H54 (cell line): ENCODE measurements at places on chromosomes 3 and 15.

DNA sequence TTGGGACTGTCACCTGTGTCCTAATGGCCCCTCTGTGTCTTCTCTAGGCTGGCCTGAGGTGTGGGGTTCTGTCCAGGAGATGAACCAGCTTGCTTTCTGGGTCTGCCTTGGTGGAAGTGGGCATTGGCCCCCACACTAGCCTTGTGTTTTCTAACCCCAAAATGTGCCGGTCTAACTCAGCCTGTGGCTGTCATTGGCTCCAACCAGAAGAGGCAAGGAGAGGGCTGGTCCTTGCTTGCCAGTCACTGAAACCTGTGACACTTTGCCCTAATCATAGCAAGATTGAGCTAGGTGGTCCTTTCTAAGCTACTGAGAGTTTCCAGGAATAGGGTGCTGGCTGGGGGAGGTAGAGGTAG lies 2.2 kb downstream of the C15orf39 start:
- no peak for DNase-seq

DNA sequence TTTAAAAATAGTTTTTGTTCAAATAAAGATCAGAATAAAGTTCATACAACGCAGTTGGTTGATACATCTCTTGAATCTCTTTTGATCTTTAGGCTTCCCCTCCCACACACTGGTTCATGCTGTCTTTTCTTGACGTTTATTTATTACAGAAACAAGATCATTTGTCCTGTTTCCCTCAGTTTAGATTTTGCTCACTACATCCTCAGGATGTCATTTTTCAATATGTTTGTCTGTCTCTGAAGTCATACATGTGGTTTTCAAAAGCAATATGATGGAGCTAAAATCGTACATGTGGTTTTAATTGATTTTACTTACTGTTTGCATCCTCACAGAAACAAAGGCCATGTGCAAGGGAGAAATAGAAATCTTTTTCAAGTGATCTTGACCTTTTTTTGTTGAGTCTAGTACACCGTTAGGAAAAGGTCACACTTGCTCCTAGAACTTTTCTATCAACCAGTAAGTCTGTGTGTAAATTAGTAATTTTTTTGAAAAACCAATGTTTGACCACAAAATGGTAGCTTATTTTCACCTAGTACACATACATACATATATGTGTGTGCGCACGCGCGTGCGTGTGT lies 63.7 kb upstream of the SENP5 start:
- DNase-seq = no peak

DNA sequence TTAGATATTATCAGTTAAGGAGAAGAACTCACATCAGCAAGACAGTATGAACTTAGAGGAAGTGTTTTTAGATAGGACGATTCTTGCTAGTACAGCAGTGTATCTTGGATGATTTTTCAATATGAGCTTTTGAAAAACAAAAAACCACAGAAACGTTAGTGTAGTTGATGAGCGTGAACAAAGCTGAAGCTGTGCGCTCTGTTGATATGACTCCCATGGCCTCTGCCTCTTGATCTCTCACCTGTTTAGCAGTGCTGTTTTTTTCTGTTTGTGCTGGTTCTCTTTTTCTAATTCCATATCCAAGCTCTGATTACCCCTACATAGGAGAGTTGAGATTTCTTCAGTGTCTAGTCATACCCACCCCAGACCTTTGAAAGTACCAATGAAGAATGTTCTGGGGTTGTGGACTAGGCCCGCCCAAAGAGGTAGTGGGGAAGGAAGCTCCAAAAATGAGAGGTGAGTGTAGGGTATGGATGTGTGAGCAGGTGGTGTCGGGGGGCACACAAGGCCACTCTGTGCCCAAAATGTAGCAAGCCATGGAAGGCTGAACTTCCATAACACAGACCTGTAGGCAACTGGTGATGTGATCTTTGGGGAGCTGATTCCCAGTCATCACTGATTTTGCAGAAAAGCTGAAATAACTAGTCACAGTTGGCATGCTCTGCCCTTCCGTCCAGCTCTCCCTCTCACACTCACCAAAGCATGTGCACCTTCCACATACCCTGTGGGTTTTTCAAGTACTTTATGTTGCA lies 20.0 kb upstream of the CMTM7 start:
- DNase-seq = no peak

DNA sequence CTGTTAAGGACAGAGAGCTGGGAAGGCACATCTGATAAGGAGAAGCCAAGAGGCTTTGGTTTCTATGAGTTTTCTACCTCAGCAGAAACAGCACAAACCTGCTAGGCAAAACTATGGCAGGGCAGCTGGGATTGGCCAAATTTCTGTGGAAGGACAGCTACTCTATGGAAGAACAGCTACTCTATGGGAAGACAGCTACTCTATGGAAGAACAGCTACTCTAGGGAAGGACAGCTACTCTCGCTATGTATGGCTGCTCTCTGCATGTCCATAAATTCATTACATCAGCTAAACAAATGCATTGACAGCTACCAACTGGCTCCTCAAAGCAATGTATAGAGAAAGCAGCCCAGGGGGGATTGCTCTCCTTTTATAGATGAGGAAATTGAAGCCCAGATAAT lies 24.8 kb downstream of the MASP1 start:
- no peak for DNase-seq

- DNase-seq = no peak
Measured at GRCh38 chr3:87410110-87410509, 133.7 kb upstream of the POU1F1 start.

DNA sequence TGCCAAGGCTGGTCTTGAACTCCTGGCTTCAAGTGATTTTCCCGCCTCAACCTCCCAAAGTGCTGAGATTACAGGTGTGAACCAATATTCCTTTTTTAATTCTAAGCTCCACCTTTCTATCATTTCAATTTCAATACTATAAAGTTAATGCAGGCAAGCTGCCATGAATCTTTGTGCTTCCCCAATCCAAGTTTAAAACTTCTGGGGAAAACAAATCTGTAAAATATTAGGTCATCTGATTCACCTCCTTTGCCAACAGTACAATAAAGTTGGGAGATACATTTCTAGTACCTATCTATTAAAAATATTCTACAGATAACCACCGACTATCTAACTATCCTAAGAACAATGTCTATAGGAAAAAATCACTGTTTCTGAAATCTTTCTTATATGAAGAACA lies 102.1 kb downstream of the ATP8B4 start:
- DNase-seq = no peak

DNA sequence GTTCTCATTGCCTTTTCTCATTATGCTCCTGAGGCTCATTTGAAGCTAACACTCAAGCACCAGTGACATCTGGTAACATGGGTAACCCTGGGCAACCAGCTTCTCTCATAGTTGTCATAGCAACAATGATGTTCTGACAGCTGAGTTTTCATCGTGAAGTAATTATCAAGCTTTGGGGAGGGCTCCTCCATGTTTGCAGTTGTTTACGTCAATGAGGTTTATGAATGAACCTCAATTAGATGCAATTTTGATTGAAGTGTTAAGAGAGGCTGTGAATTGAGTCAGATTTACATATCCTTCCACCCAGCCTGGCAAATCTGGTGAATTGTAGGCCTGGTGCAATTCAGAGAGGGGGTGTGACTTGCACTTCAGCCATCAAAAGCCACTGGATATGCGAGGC lies 119.3 kb upstream of the CHD2 start:
- DNase-seq = no peak

DNA sequence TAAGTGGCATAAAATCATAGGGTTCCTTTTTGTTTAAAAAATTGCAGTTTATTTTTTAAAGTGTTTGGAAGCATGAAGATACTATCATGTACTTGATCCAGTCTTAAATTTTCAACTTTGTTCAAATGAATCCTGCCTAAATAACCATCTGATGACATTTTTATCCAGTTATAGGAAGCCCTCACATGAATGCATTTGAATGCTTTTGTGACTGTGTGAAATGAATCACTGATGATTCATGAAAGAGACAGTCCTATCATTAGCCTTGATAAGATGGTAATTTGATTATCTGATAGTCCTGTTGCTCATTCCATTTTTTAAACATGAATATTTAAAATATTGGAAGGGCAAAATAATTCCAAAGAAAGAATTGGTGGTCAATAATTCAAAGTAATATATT lies 401.9 kb upstream of the ROBO2 start:
- no peak for DNase-seq

DNA sequence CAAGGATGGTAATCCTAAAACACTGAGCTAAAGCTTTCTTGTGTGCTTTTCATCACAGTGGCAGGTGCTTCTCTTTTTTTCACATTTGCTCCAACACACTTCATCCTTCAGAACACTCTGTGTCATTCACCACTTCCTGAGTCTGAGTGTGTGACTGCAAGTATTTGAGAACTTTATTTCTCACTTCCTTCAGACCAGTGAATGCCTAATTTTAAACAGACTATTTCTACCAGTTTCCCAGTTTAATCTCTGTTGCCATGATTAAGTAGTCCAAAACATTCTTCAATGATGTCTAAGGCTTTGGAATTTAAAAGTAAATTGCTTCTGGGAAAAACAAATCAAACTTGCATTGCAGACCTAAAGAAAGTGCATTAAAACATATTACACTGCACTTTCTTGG lies 541.2 kb downstream of the RBMS3 start:
- DNase-seq = no peak

- DNase-seq = no peak
Measured at GRCh38 chr3:138196023-138196422, 8.9 kb downstream of the ARMC8 start.

DNA sequence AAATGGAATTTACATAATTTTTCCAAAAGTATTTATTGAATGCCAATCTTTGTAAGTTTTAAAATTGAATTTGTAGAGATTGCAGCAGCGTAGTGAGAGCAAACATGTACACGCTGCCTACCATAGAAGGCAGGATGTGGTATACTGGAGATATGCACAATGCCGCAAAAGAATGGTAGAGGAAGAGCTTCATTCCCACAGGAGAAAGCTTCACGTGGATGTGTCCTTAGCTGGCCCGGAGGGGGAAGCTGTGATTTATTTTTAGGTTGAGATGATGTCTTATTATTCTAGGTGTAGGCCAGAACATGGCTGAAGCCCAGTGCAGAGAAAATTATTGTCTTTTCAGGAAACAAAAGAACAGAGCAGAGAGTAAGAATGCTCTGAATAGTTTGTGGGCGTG lies 743.3 kb upstream of the BCHE start:
- DNase-seq = no peak

DNA sequence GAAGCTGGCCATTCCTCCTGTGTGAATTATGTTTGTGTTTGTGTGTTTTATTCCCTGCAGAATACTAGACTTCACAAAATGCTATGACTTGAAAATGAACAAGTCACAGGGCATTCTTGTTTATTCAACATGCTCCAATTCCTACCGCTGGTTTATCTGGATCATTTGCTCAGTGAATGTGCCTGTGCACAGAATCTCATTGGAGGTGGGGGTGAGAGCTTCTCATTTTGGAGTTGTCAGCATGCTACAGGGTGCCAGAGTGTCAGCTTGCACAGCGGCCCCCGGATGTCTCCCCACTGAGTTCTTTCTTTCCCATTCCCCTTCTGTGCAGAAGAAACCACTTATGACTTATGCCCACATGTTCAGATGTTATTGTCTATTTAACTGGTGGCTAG lies 428.7 kb downstream of the ROBO2 start:
- no peak for DNase-seq

GRCh38 chr3:122078235-122078935 lies 23.2 kb downstream of the CD86 start:
- no peak for DNase-seq

GRCh38 chr3:25678581-25678980 lies 13.9 kb upstream of the TOP2B start:
- no peak for DNase-seq

DNA sequence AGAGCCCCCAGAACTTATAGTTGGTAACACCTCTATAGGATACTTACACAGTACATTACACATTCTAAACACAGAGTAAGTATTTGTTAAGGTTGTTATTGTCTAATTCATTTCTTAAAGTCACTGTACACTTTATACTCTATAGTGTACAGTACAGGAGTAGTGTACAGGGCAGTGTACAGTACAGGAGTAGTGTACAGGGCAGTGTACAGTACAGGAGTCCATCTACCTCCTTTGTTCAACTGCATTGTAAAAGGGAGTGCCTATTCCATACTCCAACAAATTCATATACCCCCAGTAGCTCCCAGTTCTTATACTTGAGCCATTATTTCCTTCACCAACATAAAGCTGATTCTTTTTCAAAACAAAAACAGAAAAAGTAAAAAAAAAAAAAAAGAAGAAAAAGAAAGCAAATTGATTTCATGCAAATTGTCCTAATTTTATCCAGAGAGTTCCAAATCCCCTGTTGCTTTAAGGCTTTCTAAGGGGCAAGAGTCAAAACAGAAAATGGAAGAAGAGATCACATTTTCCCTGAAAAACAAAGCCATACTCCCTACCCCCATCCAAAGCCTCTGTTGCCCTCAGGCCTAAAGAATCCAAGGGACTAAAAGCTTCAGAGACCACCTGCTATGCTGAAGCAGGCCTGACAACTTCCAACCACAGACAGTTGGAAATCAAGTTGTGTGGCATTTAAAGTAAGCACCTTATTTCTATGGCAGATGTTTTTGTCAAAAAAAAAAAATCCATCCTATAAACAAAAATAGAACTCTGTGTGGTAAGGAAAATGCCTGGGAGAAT lies 125.6 kb downstream of the PLCH1 start:
- no peak for DNase-seq

GRCh38 chr15:100628746-100629145 lies 26.4 kb downstream of the ASB7 start:
- no peak for DNase-seq

DNA sequence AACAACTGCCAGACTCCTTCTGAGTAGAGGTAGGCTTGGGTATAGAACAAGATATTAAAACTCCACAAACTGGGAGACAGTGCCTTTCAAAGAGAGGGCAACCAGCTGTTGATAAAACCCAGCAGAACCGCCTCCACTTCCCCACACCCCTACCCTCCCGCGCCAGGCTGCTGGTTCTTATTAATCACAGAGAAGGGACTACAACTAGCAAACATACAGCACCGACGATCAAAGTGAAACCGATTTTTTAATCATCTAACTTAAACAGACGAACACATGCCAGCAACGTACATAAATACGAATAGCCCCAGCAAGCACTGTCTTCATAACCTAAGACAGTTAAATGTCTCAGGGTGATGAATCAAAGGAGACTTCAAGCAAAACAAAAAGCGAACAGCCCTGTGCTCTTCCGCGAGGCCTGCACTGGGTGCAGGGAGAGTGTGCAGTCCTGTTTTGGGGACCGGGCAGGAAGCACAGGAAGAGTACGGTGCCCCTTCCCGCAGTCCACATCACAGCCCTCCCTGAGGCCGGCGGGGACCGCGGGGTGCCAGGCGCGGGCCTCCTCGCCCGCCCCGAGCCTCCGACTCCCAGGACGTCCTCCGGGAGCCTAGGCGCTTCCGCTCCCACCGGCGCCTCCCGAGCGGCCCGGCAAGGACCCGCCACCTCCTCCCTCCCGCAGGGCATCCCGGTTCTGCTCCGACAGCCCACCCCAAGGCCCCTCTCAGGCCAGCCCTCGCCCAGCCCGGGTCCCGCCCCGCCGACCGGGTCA lies 75.1 kb upstream of the VGLL4 start:
- peak; percentile 68 for DNase-seq
